ENCODE measurements at places on chromosomes 11 and 22.

DNA sequence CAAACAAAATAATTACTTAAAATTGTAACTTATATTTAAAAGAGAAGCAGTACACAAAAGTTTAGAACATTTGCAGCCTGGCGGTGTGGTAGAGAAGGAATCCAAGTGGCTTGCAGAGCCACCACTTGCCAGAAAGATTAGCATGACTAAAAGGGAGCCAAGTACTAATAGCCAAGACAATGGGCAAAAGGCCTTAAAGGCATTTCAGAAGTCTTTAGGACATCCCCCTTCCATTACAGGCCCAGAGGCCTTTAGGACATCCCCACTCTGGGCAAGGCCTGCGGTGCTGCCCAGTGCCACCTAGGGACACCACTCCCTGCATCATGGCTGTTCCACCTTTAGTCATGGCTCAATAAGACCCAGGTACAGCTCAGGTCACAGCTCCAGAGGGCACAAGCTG is 32.4 kb downstream of the TMEM225 start:
- no peak for DNase-seq

DNA sequence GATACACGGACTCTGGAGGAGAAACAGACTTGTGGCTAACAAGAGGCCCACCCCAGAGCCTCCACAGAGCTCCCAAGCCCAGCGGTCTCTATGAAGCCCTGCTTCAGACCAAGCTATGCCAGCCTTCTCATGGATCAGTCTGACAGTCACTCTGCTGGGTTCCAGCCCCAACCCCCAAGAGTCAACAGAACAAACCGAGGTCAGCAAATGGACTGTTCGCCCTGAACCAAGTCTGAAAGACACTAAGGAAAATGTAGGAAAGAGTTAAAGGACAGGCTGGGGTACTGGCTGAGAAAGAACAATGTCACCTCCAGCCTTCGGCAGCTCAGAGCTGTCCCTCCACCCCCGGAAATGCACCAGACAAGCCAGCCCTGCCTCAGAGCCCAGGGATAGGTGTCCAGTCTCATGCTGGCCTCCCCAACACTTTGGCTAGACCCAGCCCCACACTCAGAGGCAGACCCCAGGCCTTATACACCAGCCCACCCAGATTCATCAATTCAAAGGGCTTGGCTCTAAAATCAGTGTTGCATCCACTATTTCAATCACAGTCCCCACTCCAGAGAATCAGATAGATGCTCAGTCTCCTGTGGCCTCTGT is 3.8 kb downstream of the ARFGAP2 start:
- DNase-seq, result no peak

DNA sequence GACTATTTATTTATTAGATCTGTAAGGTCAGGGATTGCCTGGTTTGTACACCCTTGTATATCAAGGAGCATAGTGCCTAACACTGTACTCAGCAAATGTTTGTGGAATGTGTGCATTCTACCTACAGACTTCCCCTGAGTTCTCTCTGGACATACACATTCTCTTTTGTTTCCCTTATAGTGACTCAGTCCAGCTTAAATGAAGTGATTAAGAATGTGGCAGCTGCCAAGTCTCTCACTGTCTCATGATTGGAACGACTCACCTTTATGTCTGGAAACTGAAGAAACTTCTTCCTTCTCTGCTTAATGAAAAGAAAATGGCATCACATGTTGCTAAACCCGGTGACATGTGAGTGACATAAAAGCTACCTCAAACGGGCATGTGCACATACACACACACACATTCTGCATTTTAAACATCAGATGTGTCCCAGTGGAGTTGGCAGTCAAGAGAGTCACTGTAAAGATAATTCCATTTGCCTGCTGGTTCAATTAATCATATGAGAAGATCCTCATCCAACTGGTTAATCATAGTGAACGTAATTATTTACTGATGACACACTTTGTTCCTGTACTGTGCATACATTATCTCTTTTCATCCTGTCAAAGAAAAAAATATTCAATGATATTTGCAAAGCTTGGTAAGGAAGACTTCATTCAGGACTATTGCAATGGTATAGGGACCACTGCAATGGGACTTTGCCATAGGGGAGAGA is 42.8 kb downstream of the GLYAT start:
- DNase-seq, result no peak

GRCh38 chr11:117179048-117179999 is 781 bp downstream of the SIDT2 start:
- peak; percentile 41 for DNase-seq

DNA sequence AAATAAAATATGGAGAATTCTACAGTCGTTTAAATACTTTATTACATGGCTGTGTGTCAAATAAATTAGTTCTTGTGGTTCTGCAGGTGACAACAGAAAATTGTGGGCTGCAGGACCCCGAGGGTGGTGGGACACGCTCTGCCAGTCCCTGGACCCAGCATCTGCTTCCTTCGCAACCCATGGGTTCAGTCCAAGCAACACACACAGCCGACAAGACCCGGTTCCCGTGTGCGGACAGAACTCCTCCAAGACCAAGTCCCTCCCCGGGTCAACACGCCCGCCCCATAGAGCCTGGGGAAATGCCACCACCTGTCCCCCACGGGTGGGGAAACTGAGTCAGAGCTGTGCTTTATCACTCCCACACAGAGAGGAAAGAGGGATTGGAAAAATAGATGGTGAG is 238.9 kb downstream of the BRD1 start:
- no peak for DNase-seq

DNA sequence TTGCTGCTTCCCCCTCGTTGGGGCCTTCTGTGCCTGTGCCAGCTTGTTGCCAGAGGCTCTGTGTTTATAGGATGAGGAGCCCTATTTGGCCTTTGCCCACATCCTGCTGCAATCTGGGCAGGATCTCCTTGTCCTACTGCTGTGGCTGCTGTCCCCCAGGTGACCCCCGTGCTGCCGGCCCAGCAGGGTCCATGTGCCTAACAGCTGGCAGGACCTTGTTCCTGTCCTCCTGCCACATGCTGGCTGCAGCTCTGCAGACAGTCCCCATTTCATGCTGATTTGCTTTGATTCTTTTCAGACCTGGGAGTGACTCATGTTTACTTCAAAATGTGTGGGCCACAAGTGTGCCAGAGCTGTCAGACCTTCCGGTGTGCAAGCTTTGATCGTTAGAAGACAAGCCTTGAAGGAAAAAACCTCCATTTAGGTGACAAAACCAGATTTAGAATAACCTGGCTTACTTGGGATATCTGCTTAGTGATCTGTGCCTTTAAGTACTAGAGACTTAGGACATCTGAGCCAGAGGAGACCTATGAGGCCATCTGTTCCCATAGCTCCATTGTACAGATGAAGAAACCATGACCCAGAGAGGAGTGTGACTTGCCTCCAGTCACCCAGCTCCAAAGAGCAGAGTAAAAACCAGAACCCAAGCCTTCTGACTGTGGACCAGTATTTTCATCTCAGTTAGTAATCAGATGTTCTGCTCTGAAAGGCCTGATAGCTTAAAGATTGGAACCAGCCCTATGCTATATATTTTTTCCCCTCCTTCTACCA is 11.1 kb downstream of the NAV2 start:
- DNase-seq, result no peak

DNA sequence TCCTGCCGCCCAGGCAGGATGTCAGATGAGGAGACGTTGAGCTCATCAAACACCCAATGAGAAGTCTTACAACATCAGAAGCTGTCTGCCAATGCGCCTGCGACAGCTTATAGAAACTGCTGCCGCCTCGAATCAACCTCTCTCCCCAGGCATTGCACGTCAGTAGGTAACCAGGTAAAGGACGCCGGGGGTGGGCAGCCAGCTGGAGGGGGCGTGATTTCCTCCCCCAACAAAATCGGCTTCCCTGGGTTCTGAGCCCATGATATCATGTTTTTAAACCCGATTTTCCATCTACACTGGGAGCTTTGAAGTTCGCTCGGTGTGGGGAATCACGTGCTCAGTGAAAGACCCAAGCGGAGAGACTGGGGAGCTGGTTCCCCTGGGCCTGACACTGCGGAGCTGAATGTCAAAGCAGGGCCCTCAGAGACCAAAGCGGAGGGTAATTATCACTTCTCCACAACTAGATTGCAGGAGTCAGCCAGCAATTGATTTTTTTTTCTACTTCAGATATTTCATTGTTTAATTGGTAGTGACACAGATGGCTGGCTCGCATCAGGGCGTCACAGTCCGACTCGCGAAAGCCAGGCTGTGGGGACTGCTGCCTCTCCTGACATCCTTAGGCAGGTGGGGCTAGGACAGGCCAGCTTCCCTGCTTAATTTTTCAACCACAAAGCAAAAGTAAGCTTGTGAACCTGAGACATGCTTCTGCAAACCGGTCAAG is 15.4 kb downstream of the FAM83F start:
- DNase-seq, result no peak

GRCh38 chr22:44186121-44186510 is 5.4 kb downstream of the PARVG start:
- DNase-seq, result no peak

DNA sequence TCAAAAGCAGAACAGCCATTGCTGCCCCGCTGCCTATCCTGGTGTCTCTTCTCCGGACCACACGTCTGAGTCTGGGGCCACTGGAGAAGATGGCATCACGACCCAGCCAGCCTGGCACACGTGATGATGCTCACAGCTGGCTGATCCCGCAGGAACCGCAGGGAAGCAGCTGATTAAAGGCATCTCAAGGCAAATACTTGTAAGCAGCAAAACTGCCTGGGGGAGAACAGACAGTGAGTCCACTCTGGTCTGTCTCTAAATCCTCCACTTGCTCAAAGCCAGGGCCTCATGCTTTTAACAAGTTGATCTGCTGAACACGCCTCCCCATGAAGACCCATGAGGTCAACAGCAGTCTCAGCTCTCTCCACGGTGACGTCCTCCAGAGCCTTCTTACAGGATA is 108.6 kb downstream of the BRD1 start:
- DNase-seq, result no peak
